ENCODE measurements at places on chromosomes 2 and 18.
A peak's percentile ranks its signal among the peaks of the same experiment; 100 is the strongest.

- no peak for DNase-seq
Observed at GRCh38 chr2:233329489-233330135, 22.0 kb downstream of the SAG start.

- DNase-seq = no peak
Observed at GRCh38 chr2:229335330-229335729, 64.2 kb upstream of the PID1 start.

- DNase-seq = no peak
Observed at GRCh38 chr2:175383286-175383685, 201.8 kb upstream of the ATP5MC3 start.

- DNase-seq = no peak
Observed at GRCh38 chr2:127175751-127176354, 44.2 kb downstream of the CYP27C1 start.

DNA sequence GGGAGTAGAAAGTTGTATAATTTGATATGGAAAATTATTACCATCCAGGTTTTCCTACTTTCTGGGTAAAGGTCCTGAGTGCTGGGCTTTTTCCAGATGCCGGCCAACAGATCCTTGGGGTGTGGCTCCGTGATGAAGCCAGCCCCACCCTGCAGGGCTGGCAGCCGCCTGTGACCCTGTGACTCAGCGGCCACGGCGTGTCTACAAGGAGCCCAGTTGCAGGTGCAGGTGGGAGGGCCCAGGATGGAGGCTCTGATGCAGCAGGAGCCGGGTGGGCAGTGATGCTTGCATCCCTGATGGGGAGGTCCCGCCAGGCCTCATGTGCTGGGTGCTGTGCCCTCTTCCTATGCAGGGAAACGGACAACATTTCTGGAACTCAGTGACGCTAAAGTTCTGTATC is 96.0 kb upstream of the ALKAL2 start:
- DNase-seq = no peak

- no peak for DNase-seq
Observed at GRCh38 chr18:50970006-50970405, 2.2 kb downstream of the ELAC1 start.

DNA sequence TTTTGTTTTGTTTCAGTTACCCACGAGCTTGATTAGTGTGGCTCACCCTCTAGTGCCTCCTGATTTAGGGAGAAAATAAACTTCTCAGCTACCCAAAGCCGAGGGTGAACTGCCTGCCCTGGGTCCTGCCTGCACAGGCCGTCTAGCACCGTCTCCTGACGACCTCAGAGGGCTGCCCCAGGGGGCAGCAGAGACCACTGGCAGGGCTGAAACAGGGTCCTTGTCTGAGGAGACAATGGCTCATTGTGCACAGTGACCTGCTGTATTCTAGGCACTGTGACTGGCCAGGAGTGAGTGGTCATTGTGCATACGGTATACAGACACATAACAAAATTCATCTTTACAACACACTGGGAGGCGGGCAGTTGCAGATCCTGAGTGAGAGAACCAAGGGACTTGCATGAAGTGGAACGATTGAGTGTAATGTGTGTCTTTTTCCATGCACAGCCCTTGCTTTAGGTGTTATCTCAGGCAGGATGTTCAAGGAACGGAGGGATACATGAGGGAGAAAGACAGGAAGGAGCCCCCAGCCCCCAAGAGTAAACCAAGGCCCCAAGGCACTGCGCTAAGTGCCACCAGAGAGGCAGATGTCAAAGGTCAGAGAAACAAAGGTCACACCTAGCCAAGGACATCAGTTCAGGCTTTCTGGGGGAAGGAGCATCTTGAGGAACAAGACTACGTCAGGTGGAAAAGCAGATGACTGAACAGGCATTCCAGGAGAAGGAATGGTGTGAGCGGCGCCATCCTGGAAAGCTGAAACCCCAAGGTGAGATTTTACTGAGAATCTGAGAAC is 421.3 kb downstream of the LPIN1 start:
- DNase-seq = peak; percentile 32

DNA sequence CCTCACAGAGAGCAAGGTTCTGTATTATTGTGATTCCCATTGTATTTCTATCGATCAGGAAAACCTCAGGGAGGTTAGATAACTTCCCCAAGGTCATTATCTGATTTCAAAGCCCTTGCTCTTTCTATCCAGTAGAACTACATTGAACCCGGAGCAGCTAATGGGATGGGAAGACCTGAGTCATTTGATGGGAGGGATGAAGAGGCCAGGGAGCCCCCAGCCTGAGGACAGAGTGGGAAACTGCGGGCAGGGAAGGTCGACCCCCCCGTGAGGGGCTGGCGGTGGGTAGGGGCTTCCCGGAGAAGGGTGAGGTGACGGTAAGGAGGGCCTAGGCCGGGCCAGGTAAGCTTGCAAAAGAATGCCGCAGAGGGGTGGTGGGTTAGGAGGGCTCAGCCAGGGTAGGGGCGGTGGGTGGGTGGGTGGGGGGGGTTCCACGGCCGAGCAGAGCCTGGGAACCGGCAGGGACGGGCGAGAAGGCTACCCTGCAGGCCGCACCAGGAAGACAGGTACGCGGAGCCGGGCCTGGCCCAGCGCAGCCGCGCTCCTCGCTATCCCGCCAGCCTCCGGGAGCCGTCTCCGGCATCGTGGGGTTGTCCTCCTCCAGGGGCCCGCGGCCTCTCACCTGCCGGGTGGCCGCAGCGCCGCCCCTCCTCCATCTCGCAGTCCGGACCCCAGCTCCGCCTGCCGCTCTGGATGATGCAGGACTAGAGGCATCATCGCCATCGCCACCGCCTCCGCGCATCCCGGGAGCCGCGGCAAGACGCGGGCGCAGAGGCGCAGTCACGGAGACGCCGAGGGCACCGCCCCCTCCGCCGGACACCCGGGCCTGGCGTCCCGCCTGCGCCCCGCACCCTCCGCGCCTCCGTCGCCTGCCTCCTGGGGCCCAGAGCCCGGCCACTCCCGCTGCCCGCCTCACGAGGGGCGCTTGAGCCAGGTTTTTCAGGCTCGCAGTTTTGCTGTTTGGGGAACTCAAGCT is at the start of gene GPR75:
Gene GPR75, minus strand, starts transcription at position 762 of the 976 bp plus-strand sequence. CDS start 5,211 bp downstream, outside the sequence.
- DNase-seq = peak; percentile 67

GRCh38 chr2:26861610-26862224 is 13.8 kb downstream of the DPYSL5 start:
- no peak for DNase-seq

DNA sequence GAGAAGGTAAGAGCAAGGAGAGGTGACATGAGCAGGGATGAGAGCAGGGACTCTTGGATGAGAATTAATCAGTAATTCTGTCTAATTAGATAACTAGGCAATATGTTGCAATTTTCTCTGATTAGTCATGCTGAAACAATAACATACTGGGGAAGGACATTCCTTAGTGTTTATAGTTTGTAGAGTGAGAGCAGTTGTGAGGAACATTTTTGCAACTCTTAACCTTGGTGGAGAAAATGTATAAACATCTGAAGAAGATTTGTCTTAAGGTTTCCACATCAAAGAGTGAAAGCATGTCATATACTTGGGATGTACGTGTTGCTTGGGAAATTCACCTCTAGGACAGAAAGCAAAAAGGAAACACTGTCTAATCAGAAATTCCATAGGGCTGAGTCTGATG is 955.4 kb upstream of the FANCL start:
- DNase-seq = no peak

DNA sequence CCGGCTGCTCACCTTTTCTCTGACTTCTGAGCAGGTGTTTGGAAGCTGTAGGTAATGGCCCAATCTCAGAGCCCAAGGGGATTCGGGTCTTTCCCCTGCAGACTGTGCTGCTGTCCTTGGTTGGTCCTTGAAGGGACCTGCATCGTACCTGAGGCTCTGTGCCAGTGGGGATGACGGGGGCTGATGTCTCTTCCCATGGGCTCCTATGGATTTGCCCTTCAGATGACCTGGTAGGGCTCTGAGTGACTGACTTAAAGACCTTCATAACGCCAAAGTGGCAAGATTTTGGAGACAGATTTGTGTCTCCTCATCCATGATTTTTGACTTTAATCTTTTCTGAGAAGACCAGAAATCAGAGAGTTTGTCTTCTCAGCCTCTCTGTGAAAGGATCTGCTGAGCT is 166.1 kb downstream of the FAM210A start:
- DNase-seq = no peak

- no peak for DNase-seq
Observed at GRCh38 chr2:73700661-73701447, 36.3 kb downstream of the TPRKB start.

DNA sequence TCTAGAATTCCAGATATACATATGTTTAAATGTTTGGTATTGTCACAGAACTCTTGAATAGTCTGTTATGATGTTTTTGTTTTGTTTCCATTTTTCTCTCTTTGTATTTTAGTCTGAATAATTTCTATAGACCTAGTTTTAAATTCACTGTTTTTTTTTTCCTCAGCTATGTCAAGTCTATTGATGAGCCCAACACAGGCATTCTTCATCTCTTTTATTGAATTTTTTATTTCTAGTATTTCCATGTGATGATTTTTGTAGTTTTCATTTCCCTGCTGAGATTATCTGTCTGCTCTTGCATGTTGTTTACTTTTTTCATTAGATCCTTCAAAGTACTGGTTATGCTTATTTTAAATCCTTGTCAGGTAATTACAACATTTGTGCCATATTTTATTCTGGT is 254.7 kb downstream of the C1D start:
- no peak for DNase-seq

- DNase-seq = no peak
Observed at GRCh38 chr2:100105678-100106054, 36.7 kb downstream of the AFF3 start.

DNA sequence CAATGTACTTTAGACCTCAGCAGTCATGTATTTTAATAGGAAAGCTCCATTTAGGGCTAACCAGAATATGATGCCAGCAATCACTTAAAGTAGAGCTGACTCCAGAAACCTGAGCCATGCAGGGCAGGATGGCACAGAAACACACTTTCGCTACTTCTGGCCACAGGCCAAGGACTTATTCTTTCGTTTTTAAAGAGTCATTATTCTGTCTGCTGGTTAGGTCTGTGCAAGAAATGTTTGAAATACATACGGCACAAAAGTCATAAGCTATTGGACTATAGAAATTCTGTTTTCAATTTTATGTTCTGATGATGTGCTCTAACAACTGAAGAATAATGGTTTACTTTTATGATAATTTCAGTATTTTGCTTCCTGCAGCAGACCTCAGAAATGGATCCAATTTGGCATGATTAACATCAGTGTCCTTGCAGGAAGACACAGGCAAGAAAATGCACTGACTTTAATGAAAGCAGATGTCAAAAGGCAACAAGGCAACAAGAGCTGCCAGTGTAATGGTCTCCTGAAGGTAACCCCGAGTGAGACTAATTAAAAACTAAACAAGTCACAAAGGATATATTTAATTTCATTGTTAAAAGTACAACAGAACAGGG is 114.4 kb upstream of the CHRNA1 start:
- DNase-seq = no peak

DNA sequence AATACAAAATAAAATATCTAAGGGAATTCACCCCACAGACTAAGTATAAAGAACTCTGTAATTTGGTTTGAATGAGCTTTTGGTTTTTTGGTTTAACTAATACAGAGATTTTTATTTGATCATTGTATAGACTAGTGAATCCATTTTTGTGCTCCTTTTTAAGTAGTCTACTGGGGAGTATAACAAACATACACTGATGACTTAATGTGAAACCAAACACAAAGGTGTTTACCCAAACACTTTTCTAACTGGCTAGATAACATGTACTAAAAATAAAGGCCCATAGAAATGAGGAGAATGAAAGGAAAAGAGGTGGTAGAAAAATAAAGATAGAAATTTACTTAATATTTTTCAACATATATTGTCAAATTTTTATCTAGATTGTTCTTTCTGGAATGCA is 146.0 kb downstream of the NRXN1 start:
- DNase-seq = no peak

GRCh38 chr18:57422313-57422872 is 12.8 kb upstream of the ONECUT2 start:
- no peak for DNase-seq

- DNase-seq = no peak
Observed at GRCh38 chr2:229524799-229525198, 189.6 kb downstream of the DNER start.

DNA sequence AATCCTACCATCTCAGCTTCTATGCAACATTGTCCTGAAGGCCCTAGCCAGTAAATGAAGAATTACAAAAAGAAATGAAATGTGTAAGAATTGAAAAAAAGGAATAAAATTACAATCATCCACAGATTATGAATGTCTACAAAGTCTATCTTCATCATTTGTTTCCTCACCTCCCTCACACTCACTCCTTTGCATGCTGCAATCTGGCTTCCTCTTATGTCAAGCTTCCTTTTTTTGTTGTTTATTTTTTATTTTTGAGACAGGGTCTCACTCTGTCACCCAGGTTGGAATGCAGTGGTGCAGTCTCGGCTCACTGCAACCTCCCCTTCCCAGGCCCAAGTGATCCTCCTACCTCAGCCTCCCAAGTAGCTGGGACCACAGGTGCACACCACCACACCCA is 129.0 kb downstream of the CABYR start:
- no peak for DNase-seq

DNA sequence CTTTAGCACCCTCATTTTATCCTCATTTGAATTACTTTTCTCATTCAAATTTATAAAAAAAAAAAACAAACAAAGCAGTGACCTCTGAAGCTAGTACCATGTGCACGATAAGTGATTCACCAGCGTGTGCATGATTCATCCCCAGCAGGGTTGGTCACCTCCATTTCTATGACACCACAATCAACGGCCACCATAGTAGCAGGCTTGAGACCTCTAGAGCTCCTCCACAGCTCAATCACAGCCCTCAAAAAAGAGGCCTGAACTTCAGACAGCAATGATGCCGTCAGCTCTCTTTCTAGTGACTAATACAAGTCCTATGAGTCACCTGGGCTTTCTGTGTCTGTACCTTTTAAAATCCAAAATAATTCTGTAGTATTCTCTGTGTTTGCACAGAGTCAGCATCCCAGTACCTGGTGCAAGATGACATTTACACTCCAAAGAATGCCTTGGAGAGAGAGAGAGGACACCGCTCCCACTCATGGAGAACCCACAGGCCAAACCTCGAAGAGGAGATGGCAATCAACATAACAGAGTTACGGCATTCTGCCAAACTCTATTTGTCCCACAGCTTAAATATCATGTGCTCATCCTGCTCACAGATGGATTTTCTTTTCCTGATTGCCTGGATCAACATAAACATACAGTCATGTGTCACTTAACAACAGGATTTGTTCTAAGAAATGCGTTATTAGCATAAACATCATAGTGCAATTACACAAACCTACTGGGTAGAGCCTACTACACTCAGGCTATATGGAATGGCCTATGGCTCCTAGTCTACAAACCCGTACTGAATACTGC is 58.7 kb downstream of the L3MBTL4 start:
- DNase-seq = no peak

GRCh38 chr2:12168791-12169388 is 422.5 kb downstream of the LPIN1 start:
- DNase-seq = no peak

- DNase-seq = peak; percentile 27
Observed at GRCh38 chr2:7725171-7725849, 808.1 kb downstream of the RNF144A start.

All from hippocampal formation (tissue), 2 donors.